ENCODE measurements at places on chromosomes 6 and 20. TPM values are rescaled to one million over a fixed set of nuclear protein-coding genes. Genes with fewer than 3 reads are reported as not detected.

DNA sequence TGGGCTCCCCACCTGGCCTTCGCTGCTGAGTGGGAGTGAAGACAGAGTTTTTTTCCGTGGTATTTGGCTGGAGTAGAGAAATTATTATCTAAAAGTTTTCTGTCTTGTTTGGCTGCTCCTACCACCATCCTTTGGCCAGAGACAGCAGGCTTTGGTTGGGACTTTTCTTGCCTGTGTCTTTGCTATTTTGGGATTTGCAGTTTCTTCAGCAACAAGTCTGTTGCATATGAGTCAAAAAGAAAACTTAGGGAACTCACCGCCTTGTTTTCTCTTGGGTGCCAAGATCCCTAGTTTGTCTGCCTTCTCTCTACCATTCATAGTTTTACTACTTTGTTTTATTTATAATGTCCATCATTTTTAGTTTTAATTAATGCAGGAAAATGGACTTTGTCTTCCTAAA lies 683.8 kb downstream of the DOK5 start:
- no peak for DNase-seq

GRCh38 chr6:113077794-113078193 lies 730.7 kb downstream of the RFPL4B start:
- DNase-seq: no peak

- no peak for DNase-seq
Measured at GRCh38 chr6:70310063-70310694, 7.3 kb upstream of the COL9A1 start.

DNA sequence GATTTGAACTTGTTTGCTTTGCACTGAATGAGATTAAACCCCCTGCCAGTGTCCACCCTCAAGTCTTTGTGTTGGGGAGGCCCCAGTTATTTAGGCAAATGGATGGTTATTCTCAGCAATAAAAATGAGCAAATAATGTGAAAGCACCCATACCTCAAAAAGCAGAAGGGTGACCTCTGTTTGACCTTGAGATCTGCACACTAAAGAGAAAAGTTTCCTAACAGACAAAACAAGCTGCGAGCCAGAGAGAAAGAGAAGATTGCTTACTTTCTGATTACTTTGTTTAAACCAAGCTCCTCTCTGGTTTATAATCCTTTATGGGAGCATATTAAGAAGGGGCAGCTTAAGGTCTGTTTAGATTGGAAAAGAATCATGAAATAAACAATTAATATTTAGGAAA lies 30.4 kb upstream of the TRERF1 start:
- no peak for DNase-seq

DNA sequence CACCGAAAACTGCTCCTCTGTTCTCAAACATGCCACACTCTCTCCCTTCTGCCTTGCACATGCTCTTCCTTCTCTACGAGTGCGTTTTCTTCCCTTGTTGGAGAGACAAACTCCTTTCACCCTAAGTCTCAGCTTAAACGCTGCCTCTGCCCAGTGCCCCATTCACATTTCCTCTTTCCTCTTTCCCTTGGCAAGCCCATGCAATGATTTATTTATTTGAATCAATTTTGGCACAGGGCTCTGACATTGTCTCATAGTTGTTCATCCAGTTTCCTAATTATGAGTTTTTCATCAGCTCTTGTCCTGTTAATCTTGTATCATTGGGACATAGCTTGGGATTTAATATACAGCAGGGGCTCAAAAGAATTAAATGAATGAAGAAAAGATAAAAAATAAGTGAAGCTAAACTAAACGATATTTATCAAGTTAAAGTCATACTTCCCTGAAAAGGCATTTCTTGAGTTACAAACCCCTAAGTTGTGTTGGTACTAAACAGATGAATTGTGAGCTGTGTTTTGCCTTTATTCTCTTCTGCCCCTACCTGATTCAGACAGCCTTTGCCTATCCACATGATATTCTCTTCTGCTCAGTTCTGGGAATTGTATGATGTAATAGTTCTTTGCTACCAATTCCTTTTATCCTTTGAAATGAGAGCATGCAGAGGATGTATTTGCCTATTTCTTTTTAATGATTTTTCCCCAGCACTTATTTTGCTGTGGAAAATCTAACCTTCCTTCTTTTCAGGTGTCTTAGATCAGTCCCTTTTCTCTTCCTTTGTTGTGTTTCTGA lies 704.4 kb downstream of the UTRN start:
- no peak for DNase-seq

DNA sequence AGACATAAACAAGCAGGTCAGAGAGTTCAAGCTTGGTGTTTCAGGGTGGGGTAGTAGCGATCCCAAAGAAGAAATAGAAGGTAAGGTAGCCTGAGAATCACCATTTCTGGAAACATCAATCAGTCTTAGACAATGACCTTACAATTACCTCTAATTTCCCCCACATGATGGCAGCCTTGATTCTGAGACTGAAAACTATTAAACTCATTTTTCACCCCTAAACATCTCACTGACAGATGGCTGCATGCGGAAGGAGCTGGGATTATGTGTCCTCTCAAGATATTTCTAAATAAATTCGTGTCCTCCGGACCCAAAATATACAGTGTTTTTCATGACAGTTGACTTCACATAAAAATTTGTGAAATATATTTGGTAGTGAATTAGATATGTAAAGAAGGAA lies 61.0 kb downstream of the KIF6 start:
- DNase-seq: no peak

DNA sequence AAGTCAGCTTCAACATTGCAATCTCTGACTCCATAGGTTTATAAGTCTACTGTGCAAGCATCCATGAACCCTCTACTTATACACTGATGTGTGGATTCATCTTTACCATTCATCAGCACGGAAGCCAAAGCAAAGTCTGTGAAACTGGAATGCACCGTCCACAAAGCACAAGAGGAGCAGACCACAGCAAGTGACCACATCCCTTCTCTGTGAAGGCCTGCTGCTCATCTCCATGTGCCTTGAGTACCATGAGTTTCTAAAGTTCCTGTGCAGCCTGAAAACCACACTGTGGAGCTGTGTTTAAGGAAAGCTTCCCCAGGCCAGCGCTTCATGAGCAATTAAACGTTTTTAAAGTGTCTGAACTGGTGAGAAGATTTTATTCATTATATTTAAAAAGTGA lies 20.0 kb downstream of the GABRR1 start:
- no peak for DNase-seq

- no peak for DNase-seq
Measured at GRCh38 chr6:34888514-34888856, 570 bp upstream of the ANKS1A start.

- no peak for DNase-seq
Measured at GRCh38 chr20:32560482-32560988, 24.6 kb downstream of the NOL4L start.

- DNase-seq: no peak
Measured at GRCh38 chr6:108804956-108805355, 43.3 kb upstream of the ARMC2 start.

DNA sequence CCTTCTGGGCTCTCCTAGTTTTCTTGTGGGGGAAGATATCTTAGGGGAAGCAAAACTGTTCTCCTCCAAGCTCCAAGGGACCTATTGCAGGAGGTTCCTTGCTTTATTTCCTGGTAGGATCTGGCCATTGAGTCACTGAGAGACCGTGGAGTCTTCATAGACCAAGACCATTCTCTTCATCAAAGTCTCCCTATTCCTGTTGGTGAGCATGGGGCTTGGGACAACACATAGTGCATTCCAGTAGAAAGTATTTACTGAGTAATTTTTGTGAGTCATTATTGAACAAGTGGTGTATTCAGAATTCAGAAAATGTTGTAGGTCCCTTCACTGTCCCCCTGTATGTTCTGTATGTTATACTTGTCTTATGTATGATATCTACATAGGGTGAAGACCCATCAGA lies 133.6 kb downstream of the CDH26 start:
- no peak for DNase-seq

GRCh38 chr20:6053776-6054688 lies at the start of gene LRRN4:
Gene LRRN4 (minus strand): TSS chr20:6054060. CDS start chr20:6052799, 1,261 bp downstream.
- peak; percentile 45 for DNase-seq

DNA sequence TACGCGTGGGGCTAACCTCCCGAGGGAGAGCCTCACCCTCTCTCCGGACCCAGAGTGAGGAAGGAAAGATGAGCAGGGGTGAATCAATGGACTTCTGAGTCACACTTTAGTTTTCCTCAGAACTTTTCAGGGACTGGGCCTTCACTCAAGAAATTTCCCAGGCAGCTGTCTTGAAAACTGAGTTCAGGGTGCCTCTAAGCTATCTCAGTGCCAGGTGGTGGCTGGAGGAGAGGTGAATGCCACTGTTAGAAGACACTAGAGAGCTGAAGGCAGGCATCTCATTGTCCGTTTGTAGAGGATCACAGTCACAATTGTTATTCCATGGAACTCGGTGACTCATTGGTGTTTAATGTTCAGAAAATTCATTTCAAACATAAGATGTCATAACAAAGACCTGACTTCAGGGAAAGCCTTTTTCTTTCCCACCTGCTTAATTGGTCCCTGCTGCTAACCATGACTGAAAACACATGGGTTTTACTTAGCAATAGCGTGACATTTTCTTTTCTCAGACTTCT lies 5.3 kb upstream of the SERPINB6 start:
- DNase-seq: no peak

DNA sequence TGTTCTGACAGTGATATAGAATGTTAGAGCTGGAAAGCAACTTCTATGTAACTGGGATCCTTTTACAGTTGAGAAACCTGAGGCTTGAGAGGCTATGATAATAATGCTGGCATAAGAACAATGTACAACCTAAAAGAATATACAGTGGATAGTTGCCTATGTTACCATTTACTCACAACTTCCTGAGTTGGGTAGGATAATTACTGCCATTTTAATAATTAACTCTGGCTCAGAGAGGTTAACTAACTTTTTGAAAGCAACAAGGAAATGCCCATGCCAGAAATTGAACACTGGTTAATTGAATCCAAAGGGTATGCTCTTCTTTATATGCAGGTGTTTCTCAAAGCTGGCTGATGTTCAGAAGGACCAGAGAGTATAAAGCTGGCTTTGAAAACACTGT lies 530.7 kb upstream of the MAP3K7 start:
- DNase-seq: no peak

DNA sequence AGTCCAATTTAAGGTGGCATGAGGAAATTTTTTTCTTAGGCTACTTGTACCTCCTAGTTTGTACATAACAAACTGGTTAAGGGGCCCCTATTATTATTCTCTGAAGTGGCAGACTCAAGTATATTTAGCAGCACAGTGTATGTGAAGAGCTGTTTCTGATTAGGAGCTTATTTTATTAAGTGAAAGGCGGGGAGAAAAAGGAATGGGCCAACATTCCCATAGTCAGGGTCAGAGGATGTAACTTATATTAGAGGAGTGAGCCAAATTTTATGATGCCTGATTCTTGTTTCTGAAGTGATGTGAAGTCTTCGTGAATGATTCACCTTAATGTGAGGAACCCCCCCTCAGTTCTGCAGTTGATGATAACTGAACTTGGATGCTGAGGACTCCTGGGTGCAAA lies 2.8 kb downstream of the HECA start:
- DNase-seq: no peak

GRCh38 chr6:4327841-4328240 lies 192.5 kb upstream of the ECI2 start:
- no peak for DNase-seq

TFAP2A gene
- 0.30 TPM for total RNA-seq

ULBP2 gene
- 0.13 TPM for total RNA-seq

GCLC gene
- 47.1 TPM for total RNA-seq

RGL2 gene
- 79.7 TPM for total RNA-seq

NT5E gene
- total RNA-seq: 0.81 TPM

LHFPL5 gene
- total RNA-seq: not detected

GINS1 gene
- 70.4 TPM for total RNA-seq
